ENCODE measurements at places on chromosomes 5 and 9. TPM values are rescaled to one million over a fixed set of nuclear protein-coding genes. Genes with fewer than 3 reads are reported as not detected.

CER1 gene
- total RNA-seq: not detected

ZNF782 gene
- total RNA-seq: 5.3 TPM

GFI1B gene
- not detected for total RNA-seq

TMEM215 gene
- total RNA-seq: not detected

SLC6A19 gene
- not detected for total RNA-seq

ZNF483 gene
- 3.0 TPM for total RNA-seq

KIF27 gene
- 2.2 TPM for total RNA-seq

PCDHA6 gene
- 0.35 TPM for total RNA-seq

N4BP3 gene
- total RNA-seq: 0.86 TPM

DRD1 gene
- not detected for total RNA-seq

COL23A1 gene
- not detected for total RNA-seq

SPATA31C1 gene
- not detected for total RNA-seq

DNA sequence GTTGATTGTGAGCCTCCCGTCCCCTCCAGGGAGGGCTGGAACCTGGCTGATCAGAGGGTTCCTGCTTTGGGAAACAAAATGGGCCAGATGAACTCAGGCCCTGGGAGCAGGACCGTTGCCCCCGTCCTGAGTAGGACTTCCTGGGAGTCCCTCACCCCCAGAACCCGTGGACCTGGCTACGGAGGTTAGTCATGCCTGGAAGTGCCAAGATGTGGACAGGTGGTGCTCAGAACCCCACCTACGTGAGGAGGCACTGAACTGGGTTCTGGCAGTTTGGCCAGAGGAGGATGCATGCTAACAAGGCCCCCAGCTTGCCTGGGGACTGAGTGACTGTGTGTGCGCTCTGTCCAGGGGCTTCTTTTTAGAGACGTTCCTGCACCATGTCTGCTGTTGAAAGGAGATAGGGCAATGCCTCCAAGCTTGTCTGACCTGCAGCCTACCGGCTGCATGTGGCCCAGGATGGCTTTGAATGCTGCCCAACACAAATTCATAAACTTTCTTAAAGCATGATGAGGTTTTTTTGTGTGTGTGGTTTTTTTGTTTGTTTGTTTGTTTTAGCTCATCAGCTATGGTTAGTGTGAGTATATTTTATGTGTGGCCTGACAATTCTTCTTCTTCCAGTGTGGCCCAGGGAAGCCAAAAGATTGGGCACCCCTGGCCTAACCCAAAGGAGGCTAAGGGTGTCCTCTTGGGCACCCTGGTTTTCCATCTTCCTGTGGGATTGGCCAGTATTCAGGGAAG, 1.8 kb upstream of the DAB2IP start:
- H3K4me3 ChIP-seq: no peak overlapping the region
- DNase-seq: peak; percentile 12
- H3K4me1 ChIP-seq: peaks cover 12% of the 10 kb centered on the region

GRCh38 chr9:36969216-36969771, 64.8 kb downstream of the PAX5 start:
- no peak overlapping the region for H3K4me3 ChIP-seq
- no peak for DNase-seq
- no peaks in the 10 kb centered on the region for H3K36me3 ChIP-seq
- H3K27ac ChIP-seq: no peak overlapping the region

DNA sequence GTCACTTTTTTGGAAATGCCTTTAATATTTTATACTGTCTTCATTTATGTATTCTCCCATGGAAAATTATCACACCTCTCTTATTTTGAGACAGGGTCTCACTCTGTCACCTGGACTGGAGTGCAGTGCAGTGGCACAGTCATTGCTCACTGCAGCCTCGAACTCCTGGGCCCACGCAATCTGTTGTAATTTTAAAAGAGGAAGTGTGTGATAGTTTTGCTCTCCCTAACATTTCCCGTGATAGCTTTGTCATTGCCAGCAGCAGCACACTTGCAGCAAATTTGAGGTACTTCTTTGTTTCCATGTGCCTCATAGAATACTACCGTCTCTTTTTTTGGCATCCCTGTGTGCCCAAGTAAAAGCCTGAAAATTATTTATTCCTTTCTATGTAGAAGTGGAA, 103.5 kb downstream of the RNF180 start:
- no peaks in the 10 kb centered on the region for H3K27me3 ChIP-seq
- no peaks in the 10 kb centered on the region for H3K4me1 ChIP-seq
- no peak overlapping the region for H3K27ac ChIP-seq
- DNase-seq: no peak

DNA sequence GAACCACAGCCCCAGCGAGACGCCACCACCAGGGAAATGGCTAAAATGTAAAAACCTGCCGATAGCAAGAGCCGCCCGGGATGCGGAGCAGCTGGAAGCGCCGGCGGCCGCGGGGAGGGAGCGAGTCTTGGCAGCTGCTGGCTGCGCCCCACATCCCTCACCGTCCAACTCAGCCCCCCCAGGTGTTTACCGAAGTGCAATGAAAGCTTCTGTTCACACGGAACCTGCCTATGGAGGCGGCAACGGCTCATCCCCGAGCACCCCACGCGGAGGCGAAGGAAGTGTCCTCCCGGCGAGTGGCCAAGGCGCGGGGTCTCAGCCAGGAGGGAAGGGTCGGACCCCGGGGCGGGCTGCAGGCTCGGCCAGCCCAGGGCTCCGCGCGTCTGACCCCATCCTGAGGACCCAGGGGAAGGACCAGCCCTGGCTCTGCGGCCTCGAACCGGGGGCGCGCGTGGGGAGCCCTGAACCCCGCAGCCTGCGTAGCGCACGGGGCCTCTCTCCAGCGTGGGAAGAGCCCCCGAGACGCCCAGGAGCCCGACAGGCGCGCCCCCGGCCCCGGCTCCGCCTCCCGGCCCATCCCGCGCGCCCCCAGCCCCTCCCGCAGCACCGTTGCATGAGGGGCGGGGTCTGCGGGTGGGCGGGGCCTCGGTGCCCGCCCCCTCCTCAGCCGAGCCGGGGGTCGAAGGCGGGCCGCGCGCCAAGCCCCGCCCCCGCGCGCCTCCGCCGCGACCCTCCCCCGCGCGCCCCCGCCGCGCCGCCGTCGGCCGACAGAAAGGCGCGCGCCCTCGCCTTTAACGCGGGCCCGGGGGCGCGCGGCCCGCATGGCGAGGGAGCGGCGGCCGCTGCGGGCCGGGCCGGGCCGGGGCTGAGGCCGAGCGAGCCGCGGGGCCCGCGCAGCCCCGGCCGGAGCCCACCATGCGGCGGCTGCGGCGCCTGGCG, at the start of gene DIPK1B:
Gene DIPK1B, plus strand, starts transcription at position 822 of the 939 bp plus-strand sequence. Its CDS starts 94 bp downstream, at position 916.
- peak within 1 kb of the TSS; percentile 70 for H3K4me3 ChIP-seq
- no peak within 1 kb of the TSS for H3K27ac ChIP-seq
- DNase-seq: no peak
- H3K36me3 ChIP-seq: no peaks in the 10 kb centered on the region

GRCh38 chr5:39892708-39893107, 467.9 kb upstream of the DAB2 start:
- H3K36me3 ChIP-seq: no peaks in the 10 kb centered on the region
- H3K27me3 ChIP-seq: no peaks in the 10 kb centered on the region
- H3K27ac ChIP-seq: no peak overlapping the region
- peaks cover 8% of the 10 kb centered on the region for H3K4me1 ChIP-seq

GRCh38 chr9:98074115-98074990, 17.8 kb downstream of the NANS start:
- H3K36me3 ChIP-seq: no peaks in the 10 kb centered on the region
- peaks cover 7% of the 10 kb centered on the region for H3K4me1 ChIP-seq
- no peak overlapping the region for H3K27ac ChIP-seq
- H3K27me3 ChIP-seq: no peaks in the 10 kb centered on the region
- DNase-seq: peak; percentile 70

- no peaks in the 10 kb centered on the region for H3K27me3 ChIP-seq
- no peak overlapping the region for H3K27ac ChIP-seq
- no peak overlapping the region for H3K4me3 ChIP-seq
- DNase-seq: no peak
- H3K36me3 ChIP-seq: no peaks in the 10 kb centered on the region
Measured at GRCh38 chr9:127210851-127211730, 53.5 kb upstream of the GARNL3 start.

DNA sequence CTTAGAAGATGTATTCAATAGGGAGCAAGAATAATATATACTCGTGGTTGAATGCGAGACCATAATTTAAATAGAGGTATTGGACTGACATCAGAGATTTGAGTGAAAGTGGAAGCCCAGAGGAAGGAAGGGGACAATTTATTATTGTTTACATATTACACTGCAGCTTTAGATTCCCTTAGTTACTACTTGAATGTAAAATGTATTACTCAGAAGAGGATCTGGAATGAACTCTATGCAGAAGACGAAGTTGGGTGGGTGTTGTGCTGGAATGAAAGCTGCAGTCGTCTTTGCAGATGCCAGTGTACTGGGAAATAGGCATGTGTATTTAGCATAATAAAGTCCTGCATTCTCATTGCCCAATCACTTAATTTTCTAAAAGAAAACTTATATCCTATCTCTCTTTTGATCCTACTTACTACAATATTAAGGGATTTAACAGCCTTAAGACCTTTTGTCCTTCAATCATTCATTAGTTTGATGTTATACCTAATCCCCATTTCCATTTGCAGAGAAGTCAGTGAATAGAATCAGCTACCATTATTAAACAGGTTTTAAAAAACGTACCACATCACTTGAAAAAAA, 570.7 kb upstream of the WWC1 start:
- H3K36me3 ChIP-seq: no peaks in the 10 kb centered on the region
- H3K27ac ChIP-seq: no peak overlapping the region
- H3K4me1 ChIP-seq: 0 out of 2 replicates have a peak, but pooled peaks cover 6% of the 10 kb centered on the region
- no peak overlapping the region for H3K4me3 ChIP-seq

- no peaks in the 10 kb centered on the region for H3K36me3 ChIP-seq
- no peak overlapping the region for H3K4me3 ChIP-seq
- no peak overlapping the region for H3K27ac ChIP-seq
- no peaks in the 10 kb centered on the region for H3K27me3 ChIP-seq
Measured at GRCh38 chr9:90523958-90524357, 118.7 kb downstream of the DIRAS2 start.

DNA sequence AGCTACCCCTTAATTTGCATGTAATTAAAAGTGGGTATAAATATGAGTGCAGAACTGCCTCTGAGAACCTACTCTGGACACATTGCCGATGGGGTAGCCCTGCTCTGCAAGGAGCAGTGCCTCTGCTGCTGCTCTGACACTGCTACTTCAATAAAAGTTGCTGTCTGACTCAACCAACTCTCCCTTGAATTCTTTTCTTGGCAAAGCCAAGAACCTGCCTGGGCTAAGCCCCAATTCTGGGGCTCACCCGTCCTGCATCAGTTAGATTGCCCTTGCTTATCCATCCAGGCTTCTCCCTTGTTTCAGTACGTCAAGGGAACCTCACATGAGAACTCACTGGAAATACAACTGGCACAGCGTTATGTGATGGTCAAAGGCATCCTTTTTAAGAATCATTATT, 44.1 kb downstream of the FBXL7 start:
- H3K27me3 ChIP-seq: no peaks in the 10 kb centered on the region
- no peaks in the 10 kb centered on the region for H3K36me3 ChIP-seq
- H3K4me3 ChIP-seq: no peak overlapping the region
- no peaks in the 10 kb centered on the region for H3K4me1 ChIP-seq

- DNase-seq: peak; percentile 70
- no peak overlapping the region for H3K4me3 ChIP-seq
- no peaks in the 10 kb centered on the region for H3K36me3 ChIP-seq
- H3K4me1 ChIP-seq: peaks cover 15% of the 10 kb centered on the region
- no peaks in the 10 kb centered on the region for H3K27me3 ChIP-seq
- H3K27ac ChIP-seq: no peak overlapping the region
Measured at GRCh38 chr5:137822158-137822764, 45.4 kb upstream of the MYOT start.

GRCh38 chr9:34428325-34428958, 29.9 kb downstream of the FAM219A start:
- no peak for DNase-seq
- no peaks in the 10 kb centered on the region for H3K36me3 ChIP-seq
- H3K4me1 ChIP-seq: no peaks in the 10 kb centered on the region
- H3K27ac ChIP-seq: no peak overlapping the region
- no peaks in the 10 kb centered on the region for H3K27me3 ChIP-seq

- no peaks in the 10 kb centered on the region for H3K36me3 ChIP-seq
- H3K27me3 ChIP-seq: no peaks in the 10 kb centered on the region
- H3K4me1 ChIP-seq: no peaks in the 10 kb centered on the region
- H3K4me3 ChIP-seq: no peak overlapping the region
Measured at GRCh38 chr9:35967042-35967441, 9.1 kb upstream of the OR2S2 start.

DNA sequence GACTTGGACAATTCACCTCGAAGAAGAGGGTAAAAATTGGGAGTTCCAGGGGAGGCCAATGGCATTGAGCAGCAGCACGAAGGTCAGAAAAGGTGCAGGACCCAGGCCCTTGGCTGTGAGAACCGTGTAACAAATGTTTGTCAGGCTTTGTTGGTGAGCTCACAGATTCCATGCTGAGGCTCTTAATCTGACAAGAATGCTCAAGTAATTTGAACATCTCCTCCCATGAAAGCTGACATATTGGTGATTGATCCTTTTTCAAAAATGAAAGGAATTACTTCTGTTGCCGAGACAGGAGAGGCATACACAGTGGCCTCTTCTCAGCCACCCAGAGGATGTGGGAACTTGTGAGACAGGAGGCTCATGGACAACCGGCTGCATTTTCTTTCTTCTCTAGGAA, 11.6 kb downstream of the RAI14 start:
- peaks cover 36% of the 10 kb centered on the region for H3K36me3 ChIP-seq
- no peak overlapping the region for H3K4me3 ChIP-seq
- H3K27ac ChIP-seq: no peak overlapping the region
- H3K27me3 ChIP-seq: no peaks in the 10 kb centered on the region

- no peak overlapping the region for H3K27ac ChIP-seq
- DNase-seq: no peak
- no peak overlapping the region for H3K4me3 ChIP-seq
- H3K36me3 ChIP-seq: no peaks in the 10 kb centered on the region
- peaks cover 9% of the 10 kb centered on the region for H3K4me1 ChIP-seq
Measured at GRCh38 chr5:135038205-135038812, 4.3 kb upstream of the PITX1 start.

- H3K27me3 ChIP-seq: peaks cover 45% of the 10 kb centered on the region
- no peaks in the 10 kb centered on the region for H3K4me1 ChIP-seq
- no peaks in the 10 kb centered on the region for H3K36me3 ChIP-seq
- no peak overlapping the region for H3K27ac ChIP-seq
Measured at GRCh38 chr5:3179220-3179619, 416.4 kb upstream of the IRX1 start.

DNA sequence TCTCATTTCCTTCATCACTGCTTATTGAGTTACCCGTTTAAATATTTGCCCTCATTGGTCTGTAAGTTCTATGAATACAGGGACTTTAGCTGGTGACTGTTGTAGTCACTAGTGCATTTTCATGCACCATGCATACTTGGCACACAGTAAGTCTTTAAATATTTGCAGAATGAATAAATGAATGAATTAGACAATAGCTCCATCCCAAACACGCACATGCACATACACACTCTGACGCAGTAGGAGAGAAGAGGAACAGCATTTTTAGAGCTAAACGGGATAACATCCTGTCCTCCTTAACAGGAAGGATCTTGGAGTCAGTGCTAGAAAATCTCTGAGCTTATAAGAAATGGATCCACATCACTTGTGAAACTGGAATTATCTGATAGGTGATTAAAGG, 447.7 kb downstream of the KIF4B start:
- H3K27ac ChIP-seq: no peak overlapping the region
- no peaks in the 10 kb centered on the region for H3K4me1 ChIP-seq
- H3K27me3 ChIP-seq: no peaks in the 10 kb centered on the region
- H3K36me3 ChIP-seq: no peaks in the 10 kb centered on the region

- no peak overlapping the region for H3K4me3 ChIP-seq
- no peaks in the 10 kb centered on the region for H3K4me1 ChIP-seq
- no peaks in the 10 kb centered on the region for H3K36me3 ChIP-seq
- peak; percentile 46 for DNase-seq
- no peak overlapping the region for H3K27ac ChIP-seq
Measured at GRCh38 chr9:116494815-116495634, 192.1 kb upstream of the TRIM32 start.

All from PC-3 (cell line).